H9 (cell line): ENCODE measurements at places on chromosomes 12 and 14. TPM values are rescaled to one million over a fixed set of nuclear protein-coding genes. Genes with fewer than 3 reads are reported as not detected.

DNA sequence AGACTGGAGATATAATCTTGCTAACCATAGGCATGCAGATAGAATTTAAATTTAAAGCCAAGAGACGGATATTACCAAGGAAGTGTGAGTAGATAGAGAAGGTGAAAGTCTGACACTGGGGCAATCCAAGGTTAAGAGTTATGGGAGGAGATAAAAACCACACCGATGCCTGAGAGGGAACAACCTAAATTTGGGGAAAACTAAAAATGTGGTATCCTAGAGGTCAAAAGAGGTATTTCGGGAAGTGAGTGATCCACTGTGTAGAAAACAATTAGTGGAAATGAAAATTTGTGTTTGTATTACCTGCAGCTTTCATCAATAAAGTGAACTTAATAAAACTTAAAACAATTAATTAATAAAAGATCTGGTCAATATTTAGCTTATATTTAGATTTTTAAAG, 269.0 kb upstream of the RPL10L start:
- no peaks in the 10 kb centered on the region for H3K27me3 ChIP-seq
- no peaks in the 10 kb centered on the region for H3K4me1 ChIP-seq
- H3K4me3 ChIP-seq: no peak overlapping the region

- H3K27ac ChIP-seq: no peak overlapping the region
- no peak for DNase-seq
- H3K27me3 ChIP-seq: no peaks in the 10 kb centered on the region
Measured at GRCh38 chr14:78951602-78952001, 781.4 kb downstream of the NRXN3 start.

- H3K4me3 ChIP-seq: peak overlapping the region; percentile 89
- no peak overlapping the region for H3K27ac ChIP-seq
- DNase-seq: no peak
- peaks cover 8% of the 10 kb centered on the region; the same call in 1 of the 2 replicates for H3K27me3 ChIP-seq
- peaks cover 2% of the 10 kb centered on the region; the same call in 1 of the 2 replicates for H3K4me1 ChIP-seq
Measured at GRCh38 chr12:26196421-26196716, 996 bp downstream of the SSPN start.

DNA sequence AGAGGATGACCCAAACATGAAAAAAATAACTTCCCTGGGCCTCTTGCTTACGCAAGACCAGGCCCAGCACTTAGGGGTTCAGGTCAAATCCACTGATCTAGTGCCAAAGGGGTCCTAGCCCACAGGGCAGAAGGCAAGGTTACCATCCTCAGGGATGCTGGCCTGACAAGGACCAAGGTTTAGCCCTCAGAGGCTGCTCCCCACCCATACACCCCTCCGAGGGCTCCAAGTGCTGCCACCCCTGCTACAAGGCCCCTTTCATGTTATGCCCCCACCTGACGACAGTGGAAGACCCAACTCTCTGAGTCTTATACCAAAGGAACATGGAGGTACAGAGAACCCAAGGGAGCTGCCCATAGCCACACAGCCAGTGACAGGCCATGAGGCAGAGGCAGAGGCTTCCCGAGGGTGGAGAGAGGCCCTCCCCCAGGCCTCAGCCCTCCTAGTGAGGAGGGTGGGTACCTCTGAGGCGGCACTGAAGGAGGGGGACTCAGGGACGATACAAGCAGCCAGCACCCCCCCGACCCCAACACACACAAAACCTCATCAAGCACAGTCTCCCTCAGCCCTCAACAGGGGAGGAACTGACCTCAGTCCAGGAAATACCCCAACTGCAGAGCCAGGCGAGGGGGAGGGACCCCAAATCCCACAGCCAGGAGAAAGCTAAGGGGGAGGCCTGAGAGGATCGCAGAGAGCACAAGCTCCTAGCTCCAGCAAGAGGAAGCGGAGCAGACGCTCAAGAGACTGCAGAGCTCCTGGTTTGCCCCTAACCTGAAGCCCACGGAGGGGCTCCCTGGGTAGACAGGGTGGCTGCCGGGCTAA, 37.0 kb downstream of the ANAPC7 start:
- no peaks in the 10 kb centered on the region for H3K36me3 ChIP-seq
- no peaks in the 10 kb centered on the region for H3K4me1 ChIP-seq
- H3K4me3 ChIP-seq: no peak overlapping the region
- no peak overlapping the region for H3K27ac ChIP-seq

DNA sequence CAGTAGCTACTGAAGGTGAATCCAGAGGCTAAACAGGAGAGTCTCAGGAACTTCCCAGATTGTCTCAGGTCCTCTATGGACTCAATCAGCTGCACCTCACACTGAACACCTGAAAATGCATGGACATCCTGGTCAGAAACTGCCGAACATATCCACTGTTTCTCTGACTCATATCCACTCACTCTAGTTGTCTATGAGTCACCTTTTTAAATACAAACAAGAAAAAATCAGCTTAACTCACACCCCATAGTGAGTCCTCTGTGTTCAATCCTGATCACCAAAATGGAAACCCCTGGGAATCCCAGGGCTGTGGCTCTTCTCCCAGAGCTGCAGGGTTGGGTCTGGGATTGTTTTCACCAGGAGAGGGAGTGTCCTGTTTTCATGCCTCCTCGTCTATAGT, 556.7 kb downstream of the TMEM121 start:
- no peaks in the 10 kb centered on the region for H3K36me3 ChIP-seq
- DNase-seq: no peak
- H3K4me1 ChIP-seq: no peaks in the 10 kb centered on the region
- no peak overlapping the region for H3K4me3 ChIP-seq
- H3K27ac ChIP-seq: no peak overlapping the region

TCP11L2 gene
- 5.8 and 6.1 TPM in 2 replicates for total RNA-seq

CPNE6 gene
- not detected in 2 replicates for total RNA-seq
